ENCODE measurements at places on chromosomes 16 and 17. TPM values are rescaled to one million over a fixed set of nuclear protein-coding genes. Genes with fewer than 3 reads are reported as not detected.

The PRM1 gene
- not detected for total RNA-seq

The ZNF469 gene
- total RNA-seq = 1.0 TPM

The TMEM132E gene
- 0.42 TPM for total RNA-seq

The SPATA32 gene
- not detected for total RNA-seq

The TEX19 gene
- total RNA-seq = not detected

The GNGT2 gene
- total RNA-seq = not detected

The AGRP gene
- total RNA-seq = not detected

The SLC12A3 gene
- total RNA-seq = not detected

The CLEC18B gene
- total RNA-seq = 10.0 TPM

The HLF gene
- 42.5 TPM for total RNA-seq

The LRRC46 gene
- not detected for total RNA-seq

The MYH10 gene
- 35.4 TPM for total RNA-seq

The SLC7A6 gene
- 177 TPM for total RNA-seq

The DUSP3 gene
- 50.1 TPM for total RNA-seq

Measured in tibial nerve (tissue), 4 donors.